T-helper 1 cell (primary cell): ENCODE measurements at places on chromosomes 3 and 15.

- DNase-seq: peak; percentile 4
These were observed 30.9 kb downstream of the GOLM2 start for GRCh38 chr15:44319385-44319784.

- DNase-seq: no peak
These were observed 463.1 kb upstream of the GOLIM4 start for GRCh38 chr3:168558728-168559411.

DNA sequence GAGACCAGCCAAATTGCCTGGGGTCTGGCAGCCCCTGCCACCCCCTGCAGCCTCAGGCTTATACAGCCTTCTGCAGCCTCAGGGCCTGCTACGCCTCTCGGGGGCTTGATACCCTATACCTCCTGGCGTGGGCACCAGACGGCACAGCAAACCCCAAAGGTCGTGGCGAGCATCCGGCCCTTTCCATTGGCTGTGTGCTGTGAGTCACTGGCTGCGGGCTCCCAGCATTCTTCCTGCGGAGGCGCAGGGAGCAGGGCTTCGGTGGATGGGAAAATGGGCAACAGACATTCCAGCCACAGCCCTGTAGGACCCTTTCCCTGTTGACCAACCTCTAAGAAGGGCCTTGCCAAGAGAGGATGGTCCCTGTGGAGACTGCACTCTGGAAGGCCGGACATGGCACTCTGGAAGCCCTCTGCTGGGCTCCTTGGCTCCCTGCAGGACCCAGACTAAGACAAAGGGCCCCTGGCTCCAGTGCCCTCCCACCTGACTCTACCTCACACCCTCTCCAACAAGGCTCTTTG lies 59.6 kb downstream of the ITGA11 start:
- no peak for DNase-seq

DNA sequence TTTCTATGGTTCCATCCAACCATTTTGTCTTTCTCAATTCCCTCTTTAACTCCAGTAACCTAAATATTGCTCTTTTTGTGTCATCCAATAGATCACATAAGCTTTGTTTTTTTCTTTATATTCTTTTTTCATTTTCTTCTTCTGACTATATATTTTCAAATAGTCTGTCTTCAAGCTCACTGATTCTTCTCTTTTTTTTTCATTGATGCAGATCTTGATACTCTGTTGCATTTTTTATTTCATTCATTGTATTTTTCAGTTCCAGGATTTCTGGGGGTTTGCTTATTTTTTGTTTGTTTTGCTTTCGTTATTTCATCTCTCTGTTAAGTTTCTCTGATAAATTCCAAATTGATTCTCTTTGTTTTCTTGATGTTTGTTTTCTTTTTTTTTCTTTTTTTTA lies 36.2 kb downstream of the CLDN1 start:
- DNase-seq: no peak

- no peak for DNase-seq
These were observed 278.2 kb downstream of the CTNNB1 start for GRCh38 chr3:41477399-41478014.

DNA sequence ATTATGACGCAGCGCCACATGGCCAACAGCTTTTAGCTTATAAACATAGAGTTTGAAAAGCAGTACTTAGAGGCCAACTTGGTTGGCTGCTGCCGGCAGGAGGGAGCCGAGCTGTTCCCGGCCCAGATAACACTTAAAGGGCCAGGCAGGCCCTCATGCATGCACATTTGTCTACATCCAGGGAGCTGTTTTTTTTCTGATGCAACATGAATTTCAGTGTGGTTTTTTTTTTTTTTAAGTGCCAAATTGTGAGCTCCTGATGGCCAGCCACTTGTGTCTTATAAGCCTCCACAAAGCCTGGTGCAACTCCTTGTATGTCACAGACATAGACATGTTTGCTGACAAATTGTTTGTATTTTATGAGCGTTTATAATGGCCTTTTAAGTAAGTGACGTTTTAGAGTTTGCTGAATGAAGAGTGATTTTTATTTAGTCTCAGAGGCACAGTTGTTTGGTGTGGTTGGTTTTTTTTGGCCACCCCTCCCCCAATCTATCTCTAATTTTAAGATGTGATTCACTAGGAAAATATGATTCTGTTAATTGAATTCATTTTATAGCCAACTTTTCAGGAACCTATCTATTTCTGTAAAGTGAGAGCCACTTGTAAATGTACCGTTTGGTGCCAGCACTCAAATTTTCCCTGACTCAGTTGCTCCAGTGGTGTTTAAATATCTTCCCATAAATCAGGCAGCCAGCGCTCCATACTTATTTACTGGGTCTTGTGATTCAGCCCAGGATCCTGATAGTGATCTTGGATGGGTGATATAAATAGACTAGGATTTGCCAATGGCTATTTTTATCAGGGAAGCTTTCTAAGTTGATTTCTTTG lies 134.3 kb downstream of the VGLL4 start:
- DNase-seq: no peak

- no peak for DNase-seq
These were observed 35.7 kb downstream of the ACAD9 start for GRCh38 chr3:128914966-128915645.

GRCh38 chr3:188417271-188417696 lies 263.3 kb downstream of the LPP start:
- no peak for DNase-seq

- DNase-seq: no peak
These were observed 291.6 kb downstream of the ADAMTS17 start for GRCh38 chr15:100049936-100050876.

GRCh38 chr15:100133001-100133400 lies 208.8 kb downstream of the ADAMTS17 start:
- DNase-seq: no peak

DNA sequence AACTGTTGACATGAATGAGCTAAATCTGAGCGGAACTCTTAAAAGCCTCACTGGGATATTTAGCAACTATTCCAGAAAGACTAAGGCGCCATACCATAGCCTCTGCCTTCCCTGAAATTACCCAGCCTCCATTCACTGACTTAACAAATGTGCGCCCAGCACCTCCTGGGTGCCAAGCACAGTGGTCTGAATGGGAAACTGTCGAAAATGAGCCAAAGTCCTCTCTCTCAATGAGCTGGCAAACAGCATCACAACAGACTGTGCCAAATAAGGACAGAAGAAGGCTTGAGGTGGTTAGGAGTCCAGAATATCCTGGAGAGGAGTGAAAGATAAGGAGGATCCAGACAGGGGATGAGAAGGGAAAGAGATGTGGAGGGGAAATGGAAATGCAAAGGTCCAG lies 332.4 kb downstream of the MAGI1 start:
- DNase-seq: no peak

GRCh38 chr15:34691034-34691433 lies 63.8 kb downstream of the GJD2 start:
- no peak for DNase-seq

GRCh38 chr15:83365370-83365938 lies 81.0 kb upstream of the BNC1 start:
- DNase-seq: no peak

DNA sequence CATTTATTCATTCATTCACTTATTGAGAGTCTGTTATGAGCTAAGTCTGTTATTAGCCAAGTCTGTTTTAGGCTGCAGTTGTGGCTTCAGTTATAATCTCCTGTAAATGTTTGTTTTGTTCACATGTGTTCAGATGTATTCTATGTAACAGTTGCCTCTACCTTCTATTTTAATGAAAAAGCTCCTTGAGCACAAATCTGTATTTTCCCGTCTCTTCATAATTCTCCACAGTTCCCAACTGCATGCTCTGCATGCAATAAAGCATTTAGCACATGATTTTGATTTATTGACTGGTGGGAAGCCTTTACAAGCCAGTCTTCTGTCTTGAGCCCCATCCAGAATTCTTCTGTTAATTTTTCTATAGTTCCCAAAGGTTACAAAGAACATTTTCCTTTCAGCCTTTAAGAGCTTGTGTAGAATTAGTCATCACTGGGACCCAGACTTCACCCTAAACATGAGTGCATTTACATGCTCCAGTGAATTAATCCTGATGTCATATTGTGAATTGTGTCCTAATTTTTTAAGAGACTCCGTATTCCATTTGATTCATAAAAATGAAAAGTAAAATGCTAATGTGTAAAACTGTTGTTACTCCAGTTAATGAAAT lies 122.3 kb upstream of the NR2E3 start:
- no peak for DNase-seq

- DNase-seq: peak; percentile 51
These were observed 161.3 kb upstream of the TLE3 start for GRCh38 chr15:70259028-70259424.

DNA sequence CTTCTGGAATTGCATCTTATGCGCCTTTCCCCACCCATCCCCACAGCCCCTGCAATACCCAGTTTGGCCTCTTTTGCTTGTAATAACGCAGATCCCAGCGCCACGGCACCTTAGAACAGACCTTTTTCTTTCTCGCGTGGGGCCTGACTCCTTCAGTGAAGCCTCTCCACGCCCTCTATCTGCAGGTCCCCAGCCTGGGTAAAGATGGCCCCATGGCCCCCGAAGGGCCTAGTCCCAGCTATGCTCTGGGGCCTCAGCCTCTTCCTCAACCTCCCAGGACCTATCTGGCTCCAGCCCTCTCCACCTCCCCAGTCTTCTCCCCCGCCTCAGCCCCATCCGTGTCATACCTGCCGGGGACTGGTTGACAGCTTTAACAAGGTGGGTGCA lies 594 bp downstream of the CRELD1 start:
- no peak for DNase-seq

- DNase-seq: peak; percentile 96
These were observed at the start of gene RAB7A for GRCh38 chr3:128726023-128727016. TSS of gene RAB7A (plus strand) at chr3:128726183. CDS start at chr3:128795368, 69,185 bp downstream.

DNA sequence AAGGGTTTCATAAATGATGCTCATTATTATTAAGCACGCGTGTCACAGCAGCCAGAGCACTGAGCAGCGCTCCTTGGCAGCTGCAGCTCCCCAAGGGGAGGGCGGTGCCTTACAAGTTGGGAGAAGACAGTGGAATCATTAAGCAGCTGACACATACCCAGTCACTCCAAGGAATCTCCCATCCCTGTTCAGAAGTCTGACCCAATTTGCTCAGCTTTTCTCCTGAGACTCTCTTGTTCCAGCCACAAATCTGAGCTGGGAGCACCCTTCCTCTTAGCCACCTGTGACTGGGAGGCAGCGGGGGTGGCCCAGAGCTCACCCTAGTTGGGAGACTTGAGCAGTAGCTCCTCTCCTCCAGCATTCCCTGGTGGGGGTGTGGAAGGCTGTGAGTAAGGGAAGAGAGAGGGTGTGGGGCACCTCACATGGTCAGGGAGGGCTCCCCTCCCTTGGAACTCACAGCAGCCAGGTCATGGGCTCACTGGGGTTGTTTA lies 64.3 kb downstream of the DUT start:
- no peak for DNase-seq

DNA sequence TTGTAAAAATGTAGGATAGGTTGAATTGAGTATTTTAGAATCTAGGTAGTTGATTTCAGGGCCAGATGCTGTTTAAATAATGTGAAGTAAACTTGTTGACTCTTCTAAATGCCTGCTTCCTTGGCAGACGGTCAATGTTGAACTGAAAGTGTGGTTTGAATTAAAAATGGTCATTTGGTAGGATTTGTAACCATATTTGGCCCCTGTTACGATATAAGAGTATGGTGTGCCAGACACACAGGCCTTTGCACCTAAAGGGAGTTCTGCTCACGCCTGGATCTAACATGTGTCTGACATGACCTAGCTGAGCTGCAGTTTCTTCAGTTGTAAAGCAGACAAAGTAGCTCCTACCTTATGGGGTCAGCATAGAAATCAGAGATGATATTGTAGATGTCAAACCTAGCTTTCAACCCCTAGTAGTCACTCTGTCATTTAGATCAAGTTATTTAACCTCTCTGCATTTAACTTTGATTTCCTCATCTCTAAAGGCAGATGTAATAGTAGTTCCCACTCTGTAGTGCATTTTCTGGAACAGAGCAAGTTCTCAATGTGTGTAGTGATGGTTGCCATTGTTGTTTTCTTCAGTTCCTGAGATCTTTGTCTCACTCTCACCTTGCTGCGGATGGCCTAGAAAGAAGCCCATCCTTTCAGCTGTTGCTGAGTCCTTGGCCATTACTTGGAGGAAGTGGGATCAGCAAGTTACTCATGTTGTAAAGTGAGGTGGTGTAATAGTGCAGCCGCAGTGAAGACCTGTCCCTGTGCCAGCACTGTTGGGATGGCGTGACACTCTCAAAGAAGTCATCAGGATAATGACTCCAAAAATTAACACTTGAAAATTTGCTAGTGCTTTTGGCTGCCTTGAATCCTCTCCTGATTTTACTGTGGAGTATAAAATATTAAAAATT lies 90.2 kb downstream of the GHSR start:
- DNase-seq: no peak

DNA sequence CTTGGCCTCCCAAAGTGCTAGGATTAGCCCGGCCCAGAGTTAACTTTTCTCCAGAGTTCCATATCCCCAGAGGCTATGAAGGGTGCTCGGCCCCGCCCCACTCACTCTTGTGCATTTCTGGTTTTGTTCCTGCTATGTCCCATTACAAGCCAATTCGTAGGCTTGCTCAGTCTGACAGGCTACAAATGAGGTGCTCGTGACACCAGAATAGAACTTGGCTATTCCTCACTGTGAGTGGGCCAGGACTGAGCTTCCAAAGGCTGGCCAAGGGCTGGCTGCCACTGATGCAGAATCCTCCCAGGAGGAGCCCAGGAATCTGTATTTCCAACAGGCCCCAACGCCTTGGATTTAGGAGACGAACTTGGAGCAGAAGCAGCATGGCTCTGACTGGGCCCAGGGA lies 282.7 kb upstream of the C2CD4B start:
- no peak for DNase-seq

- no peak for DNase-seq
These were observed 87.0 kb downstream of the PLSCR2 start for GRCh38 chr3:146382386-146382785.

- no peak for DNase-seq
These were observed 146.1 kb downstream of the AQP9 start for GRCh38 chr15:58284293-58284692.

GRCh38 chr3:187958432-187959003 lies 195.4 kb upstream of the LPP start:
- DNase-seq: peak; percentile 25

DNA sequence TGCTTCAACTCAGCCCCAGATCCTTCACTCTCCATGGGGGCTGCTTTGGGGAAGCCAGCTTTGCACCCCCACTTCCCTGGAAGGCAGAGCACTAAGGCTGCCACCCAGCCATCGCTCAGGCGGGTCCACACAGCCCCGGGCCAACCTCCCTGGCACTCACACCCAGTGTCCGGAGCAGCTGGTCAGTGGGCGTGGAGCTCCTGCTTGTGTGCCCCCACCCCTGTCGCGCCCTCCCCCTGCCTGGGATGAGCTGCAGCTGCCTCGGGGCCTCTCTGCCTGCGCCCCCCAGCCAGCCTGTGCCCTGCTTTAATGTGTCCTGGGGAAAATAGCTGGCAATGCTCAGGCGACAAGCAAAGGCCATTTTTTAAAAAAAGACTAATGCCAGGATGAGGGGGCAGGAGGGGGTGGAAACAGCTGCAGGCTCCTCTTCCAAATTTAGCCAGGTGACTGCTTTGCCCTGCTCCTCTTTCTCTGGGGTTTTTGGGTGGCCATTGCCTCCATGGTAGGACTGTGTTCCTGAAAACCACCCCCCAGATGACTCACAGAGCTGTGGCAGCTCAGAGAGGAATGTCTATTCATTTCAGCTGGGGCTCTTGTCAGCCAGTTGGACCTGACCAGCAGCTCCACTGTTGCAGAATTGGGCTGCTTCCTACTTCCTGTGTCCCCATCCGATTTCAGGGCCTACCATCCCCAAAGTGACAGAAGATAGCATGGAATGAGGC lies 65.0 kb downstream of the CEMIP start:
- no peak for DNase-seq

- no peak for DNase-seq
These were observed 79.6 kb downstream of the CDIN1 start for GRCh38 chr15:36658898-36659639.
